Suprapubic skin (tissue), 4 donors: ENCODE measurements at places on chromosomes 12 and 14.

DNA sequence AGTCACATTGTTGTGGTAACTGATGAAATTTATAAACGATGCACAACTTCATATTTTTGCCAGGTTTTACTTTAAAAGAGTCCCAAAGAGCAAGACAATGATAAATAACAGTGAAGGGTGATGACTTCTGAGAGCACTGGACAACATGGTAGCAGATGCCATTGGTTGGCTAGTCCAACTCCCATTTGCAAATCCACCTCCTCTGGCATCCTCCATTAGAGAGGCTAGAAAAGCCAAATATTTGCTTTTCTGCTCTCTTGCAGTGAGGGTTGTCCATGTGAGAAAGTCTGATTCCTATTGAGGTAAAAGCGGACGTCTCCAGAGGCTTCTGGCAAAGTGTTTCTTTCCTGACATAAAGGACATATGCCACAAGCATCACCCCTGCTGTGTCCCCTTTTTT lies 89.6 kb upstream of the BMP4 start:
- DNase-seq = no peak

- no peak for DNase-seq
Measured at GRCh38 chr12:65853489-65854157, 29.3 kb downstream of the HMGA2 start.

GRCh38 chr14:88868558-88869159 lies 44.2 kb downstream of the TTC8 start:
- DNase-seq = no peak

GRCh38 chr14:102360388-102360787 lies 2.3 kb downstream of the CINP start:
- DNase-seq = no peak

GRCh38 chr14:22854963-22855724 lies 16.4 kb upstream of the LRP10 start:
- no peak for DNase-seq

DNA sequence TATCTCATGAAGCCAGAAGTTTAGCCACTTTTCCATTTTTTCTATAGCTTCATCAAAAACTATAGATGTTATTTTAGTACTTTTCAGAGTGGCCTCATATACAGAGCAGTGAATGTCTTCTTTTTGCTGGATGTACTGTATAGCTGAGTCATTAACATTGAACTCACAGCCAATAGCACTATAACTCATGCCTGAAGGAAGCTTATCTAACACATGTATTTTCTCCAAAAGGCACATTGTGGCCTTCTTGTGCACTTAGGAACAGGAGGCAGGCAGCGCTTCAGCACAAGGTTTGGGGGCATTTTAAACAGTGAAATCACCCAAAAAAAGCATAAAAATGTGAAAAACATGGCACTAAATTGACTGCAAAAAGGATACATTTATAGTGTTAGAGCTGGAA lies 336.8 kb upstream of the TMTC1 start:
- no peak for DNase-seq

- no peak for DNase-seq
Measured at GRCh38 chr12:111313833-111314259, 55.0 kb downstream of the PHETA1 start.

DNA sequence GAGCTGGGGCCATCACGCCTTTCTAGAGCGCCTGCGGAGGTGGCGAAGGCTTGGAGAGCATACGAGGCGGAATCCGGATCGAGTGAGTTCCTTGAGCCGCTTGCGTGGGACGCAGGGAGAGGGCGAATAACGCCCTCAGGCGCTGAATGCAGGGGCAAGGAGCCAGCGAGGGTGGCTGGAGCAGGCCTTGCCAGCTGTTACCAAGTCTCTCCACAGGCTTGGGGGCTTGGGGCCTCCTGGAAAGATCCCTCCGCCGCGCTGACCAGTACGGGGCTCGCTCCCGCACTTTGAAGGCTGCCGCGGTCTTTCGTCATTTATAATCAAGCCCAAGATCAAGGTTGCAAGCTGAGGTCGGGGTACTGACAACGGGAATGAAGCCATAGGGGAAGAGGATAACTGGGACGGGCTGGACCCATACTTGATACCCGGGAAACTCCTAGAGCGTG lies 1.2 kb downstream of the FLRT2 start:
- DNase-seq = peak; percentile 78

- DNase-seq = no peak
Measured at GRCh38 chr12:31922341-31923062, 36.7 kb upstream of the RESF1 start.

- no peak for DNase-seq
Measured at GRCh38 chr14:32211068-32211404, 8.0 kb upstream of the RNU6-8 start.

DNA sequence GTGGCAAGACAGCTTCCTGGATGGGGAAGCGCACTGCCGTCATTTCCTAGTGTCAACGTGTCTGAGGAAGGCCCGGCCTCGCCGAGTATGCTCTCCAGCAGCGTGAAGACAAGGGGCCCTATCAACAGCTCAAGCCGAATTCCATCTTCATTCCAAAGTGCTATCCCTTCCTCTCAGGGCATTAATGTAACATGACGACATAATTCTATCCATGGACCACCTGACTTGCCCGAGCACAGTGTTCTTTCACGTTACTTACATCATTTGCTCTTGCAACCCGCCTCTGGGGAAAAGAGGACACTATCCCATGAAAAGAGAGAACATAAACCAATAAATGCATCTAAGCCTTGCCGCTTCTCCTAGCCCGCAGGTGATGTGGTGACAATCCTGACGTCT lies 22.9 kb downstream of the CCDC92 start:
- peak; percentile 63 for DNase-seq

DNA sequence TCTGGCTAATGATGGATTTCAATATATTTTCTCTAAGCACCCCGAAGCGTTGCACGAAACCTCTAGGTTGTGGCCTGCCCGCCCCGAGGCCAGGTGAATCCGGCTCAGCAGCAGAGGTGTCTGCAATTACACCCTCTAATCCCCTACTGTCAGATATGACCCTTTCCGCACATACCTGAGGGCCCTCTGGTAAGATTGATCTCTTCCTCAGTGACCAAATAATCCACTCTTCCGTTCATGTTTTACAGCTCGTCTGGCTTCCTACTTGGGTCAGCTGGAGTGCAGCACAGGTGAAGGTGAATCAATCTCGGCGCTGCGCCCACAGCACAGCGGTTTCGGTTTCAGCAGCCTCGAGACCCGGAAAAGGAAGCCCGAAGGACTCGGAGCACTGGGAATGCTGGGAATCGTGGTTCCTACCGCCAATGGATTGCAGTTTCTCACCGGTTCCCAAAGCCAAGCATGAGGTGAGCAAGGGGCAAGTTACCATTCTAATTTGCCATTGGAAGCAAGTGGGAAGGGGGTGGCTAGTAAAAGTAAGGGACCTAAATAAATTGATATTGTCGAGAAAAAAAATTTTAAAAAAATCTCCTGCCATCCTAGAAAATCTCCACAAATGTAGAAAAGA lies at the start of gene SYNJ2BP:
Gene SYNJ2BP (minus strand): TSS at position 366 of the 625 bp plus-strand sequence. CDS start 127 bp downstream, at position 239.
- peak; percentile 63 for DNase-seq

GRCh38 chr14:40340708-40341107 lies 908.5 kb upstream of the FBXO33 start:
- DNase-seq = no peak

- DNase-seq = no peak
Measured at GRCh38 chr14:34203251-34203722, 252.4 kb upstream of the EGLN3 start.

- DNase-seq = no peak
Measured at GRCh38 chr14:69535230-69535848, 39.3 kb downstream of the CCDC177 start.

DNA sequence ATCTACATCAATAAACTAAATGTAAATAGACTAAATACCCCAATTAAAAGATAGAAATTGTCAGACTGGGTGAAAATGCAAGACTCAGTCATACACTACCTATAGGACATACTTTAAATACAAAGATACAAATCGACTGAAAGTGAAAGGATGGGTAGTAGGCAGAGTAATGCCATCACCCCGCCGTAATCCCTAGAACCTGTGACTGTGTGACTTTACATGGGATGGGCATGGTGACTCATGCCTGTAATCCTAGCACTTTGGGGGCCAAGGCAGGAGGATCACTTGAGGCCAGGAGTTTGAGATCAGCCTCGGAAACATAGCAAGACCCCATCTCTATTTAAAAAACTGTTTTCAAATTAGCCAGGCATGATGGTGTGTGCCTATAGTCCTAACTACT lies 2.6 kb upstream of the EVL start:
- no peak for DNase-seq

- no peak for DNase-seq
Measured at GRCh38 chr12:1204581-1205121, 213.6 kb downstream of the ERC1 start.

GRCh38 chr14:48849741-48850322 lies 736.3 kb downstream of the RPS29 start:
- DNase-seq = no peak

GRCh38 chr12:49667325-49668090 lies 39.7 kb downstream of the FMNL3 start:
- no peak for DNase-seq

DNA sequence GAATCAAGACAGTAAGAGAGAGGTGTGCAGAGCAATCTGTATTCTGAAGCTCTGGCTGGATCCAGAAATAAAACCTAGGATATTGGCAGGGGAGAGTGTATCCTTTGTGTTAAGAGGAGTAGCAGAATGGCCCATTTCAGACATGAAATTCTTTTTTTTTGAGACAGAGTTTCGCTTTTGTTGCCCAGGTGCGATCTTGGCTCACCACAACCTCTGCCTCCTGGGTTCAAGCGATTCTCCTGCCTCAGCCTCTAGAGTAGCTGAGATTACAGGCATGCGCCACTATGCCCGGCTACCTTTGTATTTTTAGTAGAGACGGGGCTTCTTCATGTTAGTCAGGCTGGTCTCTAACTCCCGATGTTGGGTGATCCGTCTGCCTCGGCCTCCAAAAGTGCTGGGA lies 6.1 kb upstream of the SRGAP1 start:
- no peak for DNase-seq

DNA sequence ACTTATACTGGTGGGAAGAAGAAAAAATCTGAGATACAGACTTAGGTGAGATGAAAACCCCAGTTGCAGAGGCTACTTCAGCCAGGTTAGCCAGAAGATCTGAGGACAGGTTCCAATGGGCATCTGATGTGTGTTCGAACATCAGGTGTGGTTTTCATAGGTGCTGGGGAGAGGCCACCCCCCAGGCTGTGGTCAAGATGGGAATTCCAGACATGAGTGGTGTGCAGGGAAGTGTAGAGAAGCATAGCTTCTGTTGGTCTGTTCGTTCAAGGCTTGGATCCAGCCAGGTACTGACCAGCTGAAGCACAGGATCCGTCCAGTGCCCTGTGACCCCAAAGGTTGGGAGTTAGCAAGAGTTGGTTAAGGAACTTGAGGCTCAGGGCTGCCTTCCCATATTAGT lies 85.5 kb downstream of the SSPN start:
- no peak for DNase-seq

GRCh38 chr12:122072031-122072970 lies 6.3 kb upstream of the MLXIP start:
- no peak for DNase-seq

- DNase-seq = no peak
Measured at GRCh38 chr14:72128629-72129028, 196.4 kb downstream of the RGS6 start.

GRCh38 chr14:71322655-71323250 lies 415.5 kb downstream of the PCNX1 start:
- no peak for DNase-seq

DNA sequence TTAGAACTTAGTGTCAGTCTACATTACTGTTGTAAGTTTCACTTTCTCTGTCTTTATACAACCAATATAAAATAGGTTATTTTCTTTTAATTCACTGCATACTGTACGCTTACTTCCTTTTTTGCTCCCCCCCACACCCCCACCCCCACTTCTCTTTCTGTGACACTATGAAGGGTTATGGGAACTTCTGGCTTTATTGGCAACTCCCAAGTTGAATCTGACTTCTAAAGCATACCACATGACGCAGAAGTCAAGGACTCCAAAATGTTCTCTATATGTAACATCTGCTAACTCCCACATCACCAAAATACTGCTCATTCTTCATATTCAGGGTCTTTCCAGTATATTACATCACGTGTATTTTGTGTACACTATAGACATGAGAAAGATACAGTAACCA lies 81.2 kb upstream of the ATXN7L3B start:
- no peak for DNase-seq

DNA sequence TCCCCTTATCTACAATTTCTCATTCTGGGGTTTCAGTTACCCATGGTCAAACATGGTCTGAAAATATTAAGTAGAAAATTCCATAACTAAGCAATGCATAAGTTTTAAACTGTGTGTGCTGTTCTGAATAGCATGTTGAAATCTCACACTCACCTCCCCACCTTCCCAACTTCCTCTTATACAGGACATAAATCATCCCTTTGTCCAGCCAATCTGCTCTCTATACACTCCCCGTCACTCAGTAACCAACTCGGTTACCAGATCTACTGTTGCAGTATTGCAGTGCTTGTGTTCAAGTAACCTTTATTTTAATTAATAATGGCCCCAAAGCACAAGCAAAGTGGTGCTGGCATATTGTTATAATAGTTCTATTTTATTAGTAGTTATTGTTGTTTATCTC lies 420.5 kb downstream of the GXYLT1 start:
- DNase-seq = no peak

DNA sequence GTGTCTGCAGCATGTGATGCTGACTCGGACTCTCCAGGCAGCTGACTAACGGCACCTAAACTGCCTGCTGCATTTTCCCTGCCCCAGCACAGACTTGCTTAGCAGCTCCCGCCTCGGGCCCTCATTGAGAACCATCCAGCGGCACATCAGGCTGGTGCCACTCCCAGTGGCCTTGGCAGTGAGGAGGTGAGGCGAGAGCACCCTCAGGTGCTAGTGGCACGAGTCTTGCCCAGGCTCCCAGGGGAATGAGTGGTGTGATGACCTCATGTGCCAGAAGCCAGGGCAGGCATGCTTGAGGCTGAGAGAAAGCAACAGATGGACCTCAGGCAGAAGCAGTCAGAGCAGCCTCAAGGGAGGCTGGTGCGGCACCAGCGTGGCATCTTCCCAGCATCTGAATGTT lies 60.2 kb downstream of the PRKCH start:
- no peak for DNase-seq

DNA sequence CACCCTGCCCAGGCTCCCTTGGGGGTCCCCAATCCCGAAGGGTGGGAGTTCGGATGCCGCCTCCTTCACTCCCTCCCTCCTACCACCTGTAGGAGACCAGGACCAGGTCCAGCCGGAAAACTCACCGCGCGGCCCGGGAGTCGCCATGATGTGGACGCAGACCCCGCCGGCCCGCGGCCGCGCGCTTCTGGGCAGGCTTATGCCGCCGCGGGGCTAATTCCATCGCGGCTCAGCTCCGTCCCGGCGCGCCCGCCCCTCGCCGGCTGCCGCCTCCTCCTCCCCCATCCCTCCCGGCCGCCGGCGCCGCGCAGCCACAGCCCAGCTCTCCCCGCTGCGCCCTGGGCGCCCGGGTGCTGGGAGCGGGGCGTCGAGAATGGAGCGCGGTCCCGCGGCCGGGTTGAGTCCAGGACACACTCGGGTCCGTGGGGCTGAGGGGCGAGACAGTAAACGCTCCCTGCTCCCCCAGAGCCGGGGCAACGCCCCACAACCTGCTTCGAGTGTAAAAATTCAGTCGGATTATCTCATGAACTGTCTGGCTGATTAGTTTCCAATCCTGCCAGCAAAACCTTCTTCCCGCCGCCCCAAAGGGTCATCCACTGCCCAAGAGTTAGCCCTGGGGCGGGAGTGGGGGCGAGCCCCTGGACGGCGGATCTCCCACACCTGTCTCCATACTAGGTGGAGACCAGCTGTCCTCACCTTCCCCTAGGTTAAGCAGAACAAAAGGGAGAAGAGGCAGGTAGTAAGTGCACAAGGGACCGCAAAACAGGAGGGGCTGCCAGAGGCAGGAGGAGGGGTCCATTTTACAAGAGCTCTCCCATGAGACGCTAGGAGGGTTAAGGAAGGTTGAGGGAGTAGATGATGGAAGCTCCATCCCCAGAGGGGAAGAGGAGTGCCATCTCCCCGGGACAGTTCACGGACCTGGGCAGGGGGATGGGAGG lies at the start of gene ANO2:
Gene ANO2 (minus strand): TSS at position 189 of the 938 bp plus-strand sequence. CDS start 42 bp downstream, at position 147.
- DNase-seq = no peak
